ENCODE measurements at places on chromosomes 7 and 10.

GRCh38 chr10:92242910-92243671 is 47.8 kb downstream of the CPEB3 start:
- peak; percentile 72 for DNase-seq

DNA sequence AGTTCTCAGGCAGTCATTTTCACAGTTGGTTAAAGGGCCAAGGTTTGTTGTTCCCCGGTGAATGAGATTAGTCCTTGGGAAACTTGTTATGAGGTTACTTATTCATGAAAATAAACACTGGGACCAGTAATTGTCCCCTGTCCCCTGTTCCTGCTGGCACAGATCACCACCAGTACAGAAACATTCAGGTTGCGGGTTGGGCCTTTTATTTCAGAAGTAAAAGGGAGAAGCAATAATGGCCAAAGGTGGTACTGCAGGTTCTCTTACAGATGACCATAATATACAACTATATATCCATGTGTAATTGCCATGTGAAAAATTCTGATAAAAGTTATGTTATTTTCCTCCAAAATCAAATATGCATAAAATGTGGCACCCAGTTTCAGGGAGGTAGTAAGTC is 442.0 kb downstream of the SORCS1 start:
- no peak for DNase-seq

DNA sequence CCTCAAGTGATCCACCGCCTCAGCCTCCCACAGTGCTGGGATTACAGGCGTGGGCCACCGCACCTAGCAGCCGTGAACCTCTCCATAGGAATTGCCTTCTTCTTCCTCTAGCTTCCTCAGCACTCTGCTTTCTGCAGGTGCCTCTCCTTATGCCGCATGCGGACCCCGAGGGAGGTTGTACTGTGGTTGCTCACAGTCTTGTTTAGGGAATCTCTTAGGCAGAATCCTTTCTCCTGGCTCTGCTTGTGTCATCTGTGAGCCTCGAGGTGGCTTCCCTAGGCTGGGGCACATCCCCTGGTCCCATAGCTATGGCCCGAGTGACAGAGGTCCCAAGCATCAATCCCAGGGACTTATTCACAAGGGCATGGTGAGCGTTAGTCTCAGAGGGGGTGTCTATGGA is 33.2 kb upstream of the GIMAP8 start:
- DNase-seq = no peak

- peak; percentile 79 for DNase-seq
Observed at GRCh38 chr10:79487296-79488194, 24.8 kb upstream of the EIF5AL1 start.

- peak; percentile 68 for DNase-seq
Observed at GRCh38 chr10:49356944-49357343, 38.9 kb downstream of the DRGX start.

DNA sequence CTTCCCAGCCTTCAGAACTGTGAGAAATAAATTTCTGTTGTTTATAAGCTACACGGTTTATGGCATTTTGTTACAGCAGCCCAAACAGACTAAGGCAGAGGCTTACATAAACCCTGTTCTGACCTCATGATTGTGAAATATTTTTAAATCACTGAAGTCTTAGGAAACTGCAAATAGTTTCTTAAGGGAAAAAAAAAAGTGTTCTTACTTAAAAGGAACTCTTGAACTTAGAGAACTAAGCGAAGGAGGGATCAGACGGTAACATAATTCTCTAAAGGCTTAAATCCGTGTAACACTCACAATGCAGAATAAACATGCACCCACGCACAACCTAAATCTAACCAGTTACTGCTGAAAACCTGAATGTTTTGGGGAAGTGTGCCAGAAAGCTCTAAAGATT is 749.1 kb upstream of the LRRTM3 start:
- no peak for DNase-seq

DNA sequence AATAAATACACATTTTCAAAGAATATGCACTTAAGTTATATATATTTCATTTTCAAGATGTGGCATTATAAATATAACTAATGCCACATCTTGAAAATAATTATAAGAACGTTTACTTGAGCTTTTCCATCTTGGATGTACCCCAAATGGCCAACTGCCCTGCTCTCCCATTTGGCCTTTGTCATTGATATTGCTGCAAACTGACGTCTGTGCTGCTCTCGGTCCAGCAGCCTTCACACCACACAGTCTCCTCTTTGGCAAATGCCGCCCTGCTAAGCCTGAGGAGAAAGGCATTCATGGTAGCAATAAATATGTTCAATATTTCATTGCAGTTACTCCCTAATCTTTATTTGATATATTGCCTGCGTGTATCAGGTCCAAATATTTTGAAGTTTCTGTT is 384.6 kb upstream of the ADARB2 start:
- no peak for DNase-seq

DNA sequence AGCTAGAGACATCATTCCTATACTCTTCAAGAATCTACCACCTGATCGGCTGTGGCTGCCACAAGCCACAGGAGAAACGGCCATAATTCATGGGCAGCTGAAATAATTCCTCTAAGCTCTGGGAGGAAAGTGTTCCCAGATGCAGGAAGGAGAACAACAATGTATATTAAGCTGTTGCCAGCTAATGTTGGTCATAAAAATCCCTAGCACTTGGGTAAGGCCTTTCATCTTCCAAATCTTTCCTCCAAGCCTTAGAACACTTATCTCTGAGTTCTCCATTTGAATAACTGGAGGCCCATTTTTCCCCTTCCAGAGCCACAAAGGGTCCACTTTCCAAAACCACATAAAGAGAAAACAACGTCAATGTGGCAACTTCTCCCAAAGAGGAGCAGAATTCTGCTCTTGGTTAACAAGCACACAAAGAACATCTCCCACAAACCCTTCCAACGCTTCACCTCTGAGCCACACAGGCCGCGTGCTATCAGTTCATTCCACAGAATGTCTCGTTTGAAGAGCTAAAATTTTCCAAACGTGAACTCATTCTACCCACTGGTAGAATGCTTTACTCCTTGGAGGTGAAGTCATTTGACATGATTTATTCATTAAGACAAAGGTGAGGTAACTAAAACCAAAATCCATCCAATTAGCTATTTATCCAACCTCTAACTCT is 11.2 kb downstream of the KCNMA1 start:
- no peak for DNase-seq

- no peak for DNase-seq
Observed at GRCh38 chr7:131095346-131095745, 232.3 kb upstream of the MKLN1 start.

GRCh38 chr7:115475761-115476385 is 554.0 kb downstream of the MDFIC start:
- DNase-seq = peak; percentile 33

DNA sequence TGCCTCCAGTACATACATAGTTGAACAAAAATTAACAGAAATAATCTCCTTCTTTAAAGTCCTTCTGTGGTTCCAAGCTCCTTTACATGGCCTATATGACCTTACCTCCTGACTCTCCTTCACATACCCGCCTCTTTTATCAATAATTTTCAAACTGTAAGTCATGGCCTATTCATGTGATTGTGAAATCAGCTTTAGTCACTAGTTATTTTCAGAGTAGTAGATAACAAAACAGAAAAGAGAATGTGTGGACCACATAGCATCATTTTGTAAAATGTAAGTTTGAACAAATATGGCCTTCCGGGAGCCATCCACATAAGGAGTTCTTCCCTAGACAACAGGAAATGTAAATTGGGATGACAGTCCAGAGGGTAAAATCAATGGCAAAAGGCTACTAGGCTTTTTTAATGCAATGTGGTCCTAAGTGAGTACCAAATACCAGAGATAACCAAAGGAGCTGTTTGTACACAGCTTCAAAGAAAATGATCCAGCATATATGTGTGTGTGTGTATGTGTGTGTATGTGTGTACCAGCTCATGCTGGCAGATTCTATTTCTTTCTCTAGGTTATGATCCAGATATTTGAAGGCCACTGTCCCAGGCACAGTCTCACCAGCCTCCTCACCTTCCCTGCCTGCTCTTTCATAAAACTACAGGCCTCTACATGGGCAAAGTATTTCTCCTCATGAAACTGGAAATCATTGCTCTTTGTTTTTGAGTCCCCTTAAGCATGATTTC is 12.3 kb upstream of the FAM133B start:
- no peak for DNase-seq

- DNase-seq = no peak
Observed at GRCh38 chr10:33337326-33337957, 3.0 kb upstream of the NRP1 start.

DNA sequence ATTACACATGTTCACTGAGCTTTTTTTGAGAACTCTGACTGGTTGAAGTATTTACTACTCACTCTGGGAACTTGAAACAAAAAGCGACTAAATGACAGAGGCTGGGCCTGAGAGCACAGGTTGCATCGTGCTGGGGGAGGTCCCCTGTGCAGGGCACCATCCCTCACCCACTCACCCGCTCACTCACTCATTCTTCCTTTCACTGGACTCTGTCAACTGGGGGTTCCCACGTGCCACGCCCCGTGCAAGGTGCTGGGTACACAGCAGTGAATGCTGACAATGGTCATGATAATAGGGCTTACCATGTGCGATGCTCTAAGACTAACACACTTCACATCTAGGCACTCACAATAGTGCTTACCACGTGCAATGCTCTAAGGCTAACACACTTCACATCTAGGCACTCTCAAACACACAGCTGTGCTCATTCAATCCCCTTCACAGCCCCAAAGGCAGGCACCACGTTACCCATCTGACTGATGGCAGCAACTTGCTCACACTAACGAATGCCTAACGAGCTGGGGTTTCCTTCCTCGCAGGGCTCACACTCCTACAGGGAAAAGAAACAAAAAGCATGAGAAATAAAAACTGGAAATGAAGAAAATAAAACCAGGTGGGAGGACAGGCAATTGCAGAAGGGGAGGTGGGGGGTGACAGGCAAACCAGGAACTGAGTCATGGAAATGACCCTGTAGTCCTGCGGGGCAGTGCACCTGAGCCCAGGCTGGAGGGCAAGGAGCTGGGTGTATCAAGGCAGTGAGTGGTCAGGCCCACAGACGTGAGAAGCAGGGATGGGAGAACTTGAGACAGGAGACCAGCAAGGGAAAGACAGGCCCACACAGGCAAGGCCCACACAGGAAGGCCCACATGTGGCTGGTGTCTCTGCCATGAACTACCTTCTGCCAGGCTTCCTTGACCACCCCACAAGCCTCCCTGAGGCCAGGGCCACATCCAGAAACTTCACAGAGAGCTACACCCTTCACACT is 147.0 kb upstream of the FAM20C start:
- DNase-seq = no peak

- no peak for DNase-seq
Observed at GRCh38 chr10:88232983-88233543, 350.1 kb downstream of the RNLS start.

DNA sequence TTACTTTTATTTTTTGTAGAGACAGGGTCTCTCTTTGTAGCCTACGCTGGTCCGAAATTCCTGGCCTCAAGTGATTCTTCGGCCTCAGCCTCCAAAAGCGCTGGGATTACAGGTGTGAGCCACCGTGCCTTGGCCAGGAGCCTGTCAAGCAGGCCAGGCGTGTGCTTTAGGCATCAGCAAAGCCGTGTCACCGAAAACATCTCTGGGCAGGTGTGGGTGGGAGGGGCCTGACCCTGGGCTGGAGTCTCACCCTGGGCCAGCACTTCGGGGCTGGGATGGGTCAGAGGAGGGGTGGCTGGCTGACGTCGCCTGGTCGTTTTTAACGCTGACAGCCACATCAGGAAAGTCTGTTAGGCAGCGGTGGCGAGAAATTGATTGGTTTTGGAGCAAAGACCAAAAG is 80.9 kb downstream of the UNCX start:
- no peak for DNase-seq

- DNase-seq = no peak
Observed at GRCh38 chr10:129655007-129655678, 188.1 kb downstream of the MGMT start.

GRCh38 chr7:134284011-134284410 is 32.7 kb downstream of the SLC35B4 start:
- DNase-seq = no peak

DNA sequence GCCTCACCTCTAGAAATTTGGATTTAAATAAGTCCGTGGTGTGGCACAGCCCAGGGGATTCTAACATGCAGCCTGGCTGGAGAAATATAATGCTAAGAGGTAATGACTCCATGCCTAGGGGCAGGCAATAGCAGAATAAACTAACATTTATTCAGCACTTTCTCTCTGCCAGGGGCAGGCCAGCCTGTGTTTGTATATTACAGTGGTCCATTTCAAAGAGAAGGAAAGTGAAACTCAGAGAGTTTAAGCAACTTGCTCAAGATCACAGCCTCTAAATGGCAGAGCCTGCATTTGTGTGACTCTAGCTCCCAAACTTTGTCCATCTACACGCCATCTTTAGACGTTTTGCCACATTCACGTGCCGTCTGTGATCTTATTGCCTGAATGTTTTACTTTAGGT is 6.7 kb upstream of the LRRC18 start:
- no peak for DNase-seq

- DNase-seq = no peak
Observed at GRCh38 chr7:152522571-152523067, 86.8 kb upstream of the KMT2C start.

- DNase-seq = peak; percentile 4
Observed at GRCh38 chr7:64308016-64308270, 5.8 kb upstream of the ZNF736 start.

DNA sequence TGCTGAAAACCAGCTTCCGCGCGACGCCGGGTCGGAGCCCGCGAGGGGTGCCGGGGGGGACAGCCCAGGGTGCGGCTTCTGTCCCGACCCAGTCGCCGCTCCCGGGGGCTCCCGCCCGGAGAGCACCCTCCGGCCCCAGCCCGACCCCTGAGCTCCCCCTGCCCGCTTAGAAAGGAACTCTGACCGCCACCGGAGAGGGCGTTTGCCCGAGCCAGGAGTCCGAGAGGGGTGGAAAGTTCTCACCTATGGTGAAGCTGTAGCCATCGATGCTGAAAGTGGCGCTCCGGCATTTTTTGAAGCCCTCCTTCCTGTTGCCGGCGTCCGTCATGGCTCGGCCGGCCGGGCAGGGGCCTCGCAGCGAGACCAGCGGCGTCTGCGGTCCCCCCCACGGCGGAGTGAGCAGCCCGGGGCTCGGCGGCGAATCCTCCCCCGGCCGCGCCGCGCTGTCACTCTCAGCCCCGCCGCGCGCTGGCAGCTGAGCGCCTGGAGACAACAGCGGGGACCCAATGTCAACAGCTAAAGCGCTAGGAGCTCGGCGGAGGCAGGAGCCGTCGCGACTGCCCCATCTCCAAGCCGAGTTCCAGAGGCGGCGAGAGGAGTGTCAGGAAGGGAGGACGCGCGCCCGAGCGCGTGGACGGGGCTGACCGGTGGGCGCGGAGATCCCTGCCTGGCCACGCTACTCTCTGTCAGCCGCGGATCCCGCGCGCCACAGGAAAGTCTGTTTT is 191.6 kb downstream of the LSM5 start:
- no peak for DNase-seq

GRCh38 chr10:88209837-88210561 is 346.6 kb downstream of the PTEN start:
- no peak for DNase-seq

- DNase-seq = no peak
Observed at GRCh38 chr7:124813994-124814798, 48.6 kb upstream of the GPR37 start.

DNA sequence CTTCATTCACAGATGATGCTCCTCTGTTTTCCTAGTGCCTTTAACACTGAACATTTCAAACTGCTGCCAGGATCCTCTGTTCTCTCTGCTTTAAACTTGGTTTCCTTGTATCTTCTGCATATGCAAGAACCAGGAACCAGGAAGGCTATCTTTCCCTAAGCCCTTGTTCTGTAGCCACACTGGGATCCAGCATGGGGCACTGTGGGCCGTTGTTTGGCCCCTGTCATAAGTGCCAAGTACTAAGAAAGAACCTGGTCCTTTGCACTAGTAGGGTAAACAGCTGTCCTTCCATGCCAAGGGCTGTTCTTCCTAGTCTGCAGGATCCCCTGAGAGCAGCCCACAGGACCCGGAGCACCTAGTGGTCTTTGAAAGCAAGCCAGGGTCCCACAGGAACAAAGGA is 49.0 kb upstream of the TRIM8 start:
- DNase-seq = no peak
